ENCODE measurements at places on chromosomes 5 and 9.

GRCh38 chr5:141529002-141529401 is 40.1 kb downstream of the PCDHGC5 start:
- peak; percentile 75 for DNase-seq

- no peak for DNase-seq
Observed at GRCh38 chr5:134095887-134096589, 18.4 kb upstream of the TCF7 start.

DNA sequence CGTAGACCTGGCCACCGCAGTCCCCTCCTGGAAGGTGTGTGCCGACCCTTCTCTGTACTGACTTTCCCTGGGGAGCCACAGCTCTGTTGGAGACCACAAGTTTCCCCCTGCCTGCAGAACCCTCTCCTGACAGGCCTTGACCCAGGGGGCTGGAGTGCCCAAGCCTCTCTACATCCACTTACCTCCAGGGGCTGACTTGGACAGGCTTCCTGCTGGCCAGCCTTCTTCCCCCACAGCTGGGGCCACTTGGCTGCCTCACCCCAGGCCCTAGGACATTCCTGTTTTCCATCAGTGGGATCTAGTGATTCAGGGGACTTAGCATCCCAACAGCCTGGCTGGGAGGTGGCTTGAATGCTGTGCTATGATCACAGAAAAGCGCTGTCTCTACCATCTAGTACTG is 23.6 kb downstream of the COL15A1 start:
- no peak for DNase-seq

DNA sequence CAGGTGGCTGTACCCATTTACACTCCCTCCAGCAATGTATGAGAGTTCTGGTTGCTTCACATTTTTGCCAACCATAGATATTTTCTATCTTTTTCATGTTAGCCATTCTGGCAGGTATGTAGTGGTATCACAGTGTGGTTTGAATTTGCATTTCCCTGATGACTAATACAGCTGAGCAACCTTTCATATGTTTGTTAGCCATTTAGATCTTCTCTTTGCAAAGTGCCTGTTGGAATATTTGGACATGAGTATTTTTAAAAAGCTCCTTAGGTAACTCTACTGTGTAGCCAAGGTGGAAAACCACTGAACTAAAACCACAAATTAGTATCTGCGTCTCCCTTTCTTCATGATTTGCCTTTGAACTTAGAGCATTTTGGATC is 31.9 kb downstream of the IRF1 start:
- DNase-seq: peak; percentile 73

DNA sequence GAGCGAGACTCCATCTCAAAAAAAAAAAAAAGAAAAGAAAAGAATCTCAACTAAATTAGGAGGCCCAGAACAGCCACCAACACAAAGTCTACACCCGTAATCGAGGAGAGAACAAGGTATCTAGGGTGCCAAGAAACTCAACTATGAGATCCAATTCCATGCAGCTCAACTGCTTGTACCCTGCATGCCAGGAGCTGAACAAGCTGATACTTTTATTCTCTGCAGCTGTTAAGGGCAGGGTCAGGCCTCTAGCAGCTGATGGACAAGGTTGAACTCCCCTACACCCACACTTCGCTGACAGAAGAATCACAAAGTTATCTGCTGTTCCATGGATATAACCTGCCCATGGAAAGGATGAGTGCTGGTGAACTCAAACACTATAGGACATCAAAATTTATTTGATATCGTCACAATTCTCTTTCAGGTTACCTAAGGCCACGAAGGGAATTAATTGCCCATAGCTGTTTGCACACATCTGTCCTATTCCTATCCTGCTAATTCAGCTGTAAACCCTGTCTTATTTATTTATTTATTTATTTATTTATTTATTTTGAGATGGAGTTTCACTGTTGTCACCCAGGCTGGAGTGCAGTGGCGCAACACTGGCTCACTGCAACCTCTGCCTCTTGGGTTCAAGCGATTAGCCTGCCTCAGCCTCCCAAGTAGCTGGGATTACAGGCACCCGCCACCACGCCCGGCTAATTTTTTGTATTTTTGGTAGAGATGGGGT is 20.7 kb downstream of the UBAP2 start:
- DNase-seq: no peak

DNA sequence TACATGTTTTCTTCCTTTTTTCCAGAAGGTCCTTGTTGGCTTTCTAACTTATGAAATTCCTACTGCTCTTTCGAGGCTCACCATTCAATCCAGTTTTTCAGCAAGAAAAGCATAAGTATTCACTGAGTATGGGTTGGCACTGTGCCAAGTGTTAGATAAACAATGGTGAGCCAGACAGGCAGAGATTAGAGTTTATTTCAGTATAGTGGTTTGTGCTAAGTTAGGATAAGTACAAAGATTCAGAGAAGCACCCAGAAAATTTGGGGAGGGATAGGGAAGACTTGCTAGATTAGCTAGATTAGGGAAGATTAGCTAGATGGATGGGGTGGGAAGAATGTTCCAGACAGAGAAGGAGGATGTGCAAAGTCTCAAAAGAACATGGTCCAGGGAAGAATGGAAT is 122.9 kb downstream of the OXCT1 start:
- DNase-seq: peak; percentile 57

DNA sequence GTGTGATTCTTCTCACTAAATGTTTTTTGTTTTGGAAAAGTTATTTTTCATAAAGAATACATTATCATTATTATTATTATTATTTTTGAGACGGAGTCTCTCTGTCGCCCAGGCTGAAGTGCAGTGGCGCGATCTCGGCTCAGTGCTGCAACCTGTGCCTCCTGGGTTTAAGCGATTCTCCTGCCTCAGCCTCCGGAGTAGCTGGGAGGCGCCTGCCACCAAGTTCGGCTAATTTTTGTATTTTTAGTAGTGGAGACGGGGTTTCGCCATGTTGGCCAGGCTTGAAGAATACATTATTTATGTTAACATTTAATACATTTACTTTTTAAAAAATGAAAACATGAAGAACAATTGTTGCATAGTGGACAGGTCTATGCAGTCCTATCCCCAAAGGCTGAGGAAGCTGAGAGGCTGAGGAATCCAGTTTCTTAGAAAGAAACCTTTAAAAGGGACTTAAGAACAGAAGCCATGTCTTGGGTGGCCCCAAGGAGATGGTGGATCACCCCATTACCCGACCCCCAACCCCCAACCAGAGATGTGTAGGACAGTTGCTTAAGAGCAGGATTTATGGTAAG is 2.0 kb downstream of the TMEM38B start:
- DNase-seq: no peak

- no peak for DNase-seq
Observed at GRCh38 chr9:119839888-119840287, 470.7 kb upstream of the BRINP1 start.

- DNase-seq: no peak
Observed at GRCh38 chr5:113524927-113525326, 11.4 kb downstream of the YTHDC2 start.

DNA sequence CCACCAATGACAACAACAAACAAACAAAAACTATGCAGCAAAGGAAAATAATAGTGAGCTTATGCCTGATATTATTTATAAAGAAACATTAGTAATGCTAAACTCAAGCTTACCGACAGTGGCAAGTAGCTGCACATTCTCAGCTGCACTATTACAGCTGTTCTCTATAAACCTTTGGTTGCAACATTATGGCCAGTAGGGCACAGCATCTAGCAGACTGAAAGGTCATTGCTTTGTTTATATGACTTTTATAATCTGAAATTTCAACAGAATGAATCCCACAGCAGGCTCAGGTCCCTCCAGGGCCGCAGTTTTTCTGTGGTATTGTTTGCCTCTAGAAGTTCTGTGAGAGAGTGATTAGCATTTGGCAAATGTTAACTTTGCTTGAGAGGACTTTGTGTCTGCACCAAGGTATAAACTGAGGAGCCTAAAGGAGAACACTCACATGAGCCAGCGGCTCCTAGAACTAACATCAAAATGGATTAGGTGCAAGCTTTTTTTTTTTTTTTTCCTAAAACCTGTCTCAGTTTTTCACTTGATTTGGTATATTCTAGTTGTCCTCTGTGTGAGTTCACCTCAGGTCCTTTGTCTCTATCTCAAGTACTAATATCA is 58.3 kb downstream of the IZUMO3 start:
- DNase-seq: no peak

DNA sequence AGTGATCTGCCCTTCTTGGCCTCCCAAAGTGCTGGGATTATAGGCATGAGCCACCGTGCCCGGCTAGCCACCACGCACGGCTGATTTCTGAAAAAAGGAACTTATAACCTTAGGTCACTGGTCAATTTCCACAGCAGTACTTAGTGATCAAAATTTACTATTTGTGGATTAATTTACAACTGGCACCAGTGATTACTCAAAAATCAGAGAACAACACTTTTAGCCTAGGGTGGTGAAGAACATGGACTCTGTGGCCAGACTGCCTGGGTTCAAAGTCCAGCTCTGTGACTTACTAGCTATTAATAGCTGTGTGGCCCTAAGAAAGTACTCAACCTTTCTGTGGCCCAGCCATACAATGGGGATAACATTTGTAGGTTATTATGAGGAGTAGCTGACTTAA is 50.8 kb upstream of the GLRX start:
- DNase-seq: no peak

DNA sequence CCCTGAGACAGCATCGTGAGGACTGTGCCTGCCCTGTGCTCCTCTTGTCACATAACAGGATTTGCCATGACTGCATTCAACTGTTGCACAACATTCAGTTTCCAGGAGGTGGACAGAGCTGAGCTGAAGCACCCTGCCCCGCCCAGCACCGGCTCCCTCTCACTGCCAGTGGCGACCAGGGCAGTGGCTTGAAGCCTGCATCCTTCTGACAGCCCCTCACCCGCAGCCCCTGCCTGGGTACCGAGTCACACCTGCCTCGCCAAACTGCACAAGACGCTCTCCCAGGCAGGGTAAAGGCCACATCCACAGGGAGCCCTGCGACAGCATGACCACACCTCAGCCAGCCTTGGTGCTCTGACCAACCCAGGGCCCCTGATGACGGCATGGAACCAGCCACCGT is 59.9 kb upstream of the ZNF354A start:
- peak; percentile 6 for DNase-seq

GRCh38 chr9:6889868-6890267 is 132.1 kb downstream of the KDM4C start:
- DNase-seq: no peak

DNA sequence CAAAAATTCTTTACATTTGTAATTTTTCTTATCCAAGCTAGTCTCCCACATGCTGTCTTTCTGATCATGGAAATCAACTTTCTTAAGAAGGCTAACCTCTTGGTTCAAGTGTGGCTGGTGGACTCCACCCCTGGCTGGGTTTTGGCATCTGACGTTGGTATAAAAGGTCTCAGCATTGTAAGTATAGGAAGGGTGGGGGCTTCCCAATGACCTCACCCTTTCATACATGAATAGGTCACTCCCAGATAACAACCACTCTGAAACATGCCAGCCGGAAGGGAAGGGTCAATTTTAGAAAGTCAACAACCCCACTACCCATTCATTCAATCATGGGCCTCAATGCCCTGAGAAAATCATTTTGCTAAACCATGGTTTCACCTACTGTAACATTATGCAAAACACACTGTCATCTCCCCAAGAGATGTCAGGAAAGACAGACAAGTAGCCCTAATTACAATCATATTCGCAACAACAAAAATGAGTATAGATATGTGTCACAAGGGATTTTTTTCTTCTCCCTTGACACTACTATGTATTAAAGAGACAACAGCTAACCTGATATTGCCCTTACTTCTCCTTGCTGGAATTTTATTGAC is 31.9 kb upstream of the PCSK5 start:
- DNase-seq: no peak

GRCh38 chr5:180494510-180495181 is 467 bp downstream of the CNOT6 start:
- DNase-seq: peak; percentile 64

DNA sequence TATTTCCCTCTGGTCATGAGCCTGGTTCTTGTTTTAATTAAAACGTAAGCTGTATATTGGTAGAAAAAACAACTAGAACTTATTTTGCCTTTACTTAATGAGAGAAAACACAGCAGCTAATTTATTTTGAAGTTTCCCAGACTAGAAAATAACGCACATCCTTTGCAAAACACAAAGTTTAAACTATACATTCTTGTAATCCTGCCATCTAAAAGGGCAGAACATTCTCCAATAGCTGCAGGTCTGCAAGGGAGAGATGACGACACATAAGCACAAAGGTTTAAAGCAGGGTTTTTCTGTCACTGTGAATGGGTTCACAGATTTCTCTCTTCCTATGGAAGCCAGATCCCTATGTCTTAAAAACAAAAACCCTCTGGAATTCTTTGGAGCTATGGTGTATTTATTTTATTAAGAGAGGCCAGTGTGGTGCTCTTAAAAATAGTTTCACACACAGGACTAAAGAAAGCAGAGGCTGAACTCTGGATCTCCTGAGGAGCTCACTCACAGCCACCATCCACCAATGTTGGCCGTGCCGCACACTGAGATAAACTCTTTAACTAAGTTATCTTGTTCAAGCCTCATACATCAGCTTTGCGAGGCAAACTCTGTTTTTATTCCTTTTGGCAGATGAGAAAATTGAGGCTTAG is 82.4 kb downstream of the SNCAIP start:
- DNase-seq: no peak

DNA sequence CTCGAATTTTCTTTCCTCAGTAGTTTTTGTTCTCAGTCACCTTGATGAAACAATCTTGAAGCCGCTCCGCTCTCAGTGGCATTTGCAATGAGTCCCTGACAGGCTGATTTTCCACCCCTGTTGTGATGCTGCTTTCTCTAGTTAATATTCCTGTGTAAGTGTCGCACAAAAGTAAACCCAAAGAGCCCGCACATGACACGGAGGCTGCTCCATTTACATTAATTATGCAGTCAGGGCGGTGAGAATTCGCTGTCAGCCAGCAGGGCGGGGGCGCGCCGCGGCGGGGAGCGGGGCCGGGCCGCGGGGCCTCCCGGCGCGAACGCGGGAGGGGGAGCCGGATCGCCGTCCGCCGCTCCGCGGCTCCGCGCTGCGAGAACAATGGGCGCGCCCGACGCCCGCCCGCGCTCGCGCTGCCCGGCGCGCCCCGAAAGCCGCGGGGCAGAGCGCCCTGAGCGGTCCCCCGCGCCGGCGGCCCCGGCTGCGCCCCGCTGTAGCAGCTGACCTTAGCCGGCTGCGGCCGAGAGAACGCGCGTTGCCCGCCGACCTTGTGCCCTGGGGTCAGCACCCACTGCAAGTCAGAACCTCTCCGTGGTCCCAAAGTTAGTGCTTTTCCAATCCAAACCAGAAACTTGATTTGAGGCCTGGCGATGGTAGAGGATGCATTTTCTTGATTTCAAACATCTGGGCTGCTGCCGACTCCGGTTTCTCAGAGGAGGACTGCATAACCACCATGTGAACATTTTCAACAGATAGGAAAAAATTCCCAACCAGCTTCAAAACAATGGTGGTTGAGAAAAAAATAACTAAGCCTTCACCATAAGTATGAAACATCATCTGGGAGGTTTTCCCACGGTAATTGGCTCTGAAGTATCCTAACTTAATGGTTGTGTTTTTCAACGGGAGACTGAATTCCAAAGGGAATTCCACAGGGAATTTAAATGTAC is 142.6 kb downstream of the PBX3 start:
- DNase-seq: peak; percentile 69

DNA sequence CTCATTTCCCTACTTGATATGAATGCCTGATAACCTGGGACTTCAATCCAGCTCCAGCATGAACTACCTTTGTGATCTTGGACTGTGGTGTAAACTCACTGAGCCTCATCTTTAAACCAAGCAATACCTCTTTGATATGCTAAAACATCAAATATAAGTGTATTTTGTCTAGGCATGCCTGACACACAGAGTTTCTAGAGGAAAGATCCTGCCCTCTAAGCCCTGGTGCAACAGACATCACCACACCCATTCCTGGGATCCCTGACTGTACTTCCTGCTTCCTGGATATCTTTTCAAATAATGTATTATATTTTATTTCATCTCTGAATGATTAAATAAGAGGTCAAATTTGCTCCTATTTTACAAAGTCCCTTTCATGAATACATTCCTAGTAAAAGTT is 55.8 kb downstream of the ANXA2R start:
- peak; percentile 41 for DNase-seq
